ENCODE measurements at places on chromosomes 3 and 15. TPM values are rescaled to one million over a fixed set of nuclear protein-coding genes. Genes with fewer than 3 reads are reported as not detected.
A peak's percentile ranks its signal among the peaks of the same experiment; 100 is the strongest.

DNA sequence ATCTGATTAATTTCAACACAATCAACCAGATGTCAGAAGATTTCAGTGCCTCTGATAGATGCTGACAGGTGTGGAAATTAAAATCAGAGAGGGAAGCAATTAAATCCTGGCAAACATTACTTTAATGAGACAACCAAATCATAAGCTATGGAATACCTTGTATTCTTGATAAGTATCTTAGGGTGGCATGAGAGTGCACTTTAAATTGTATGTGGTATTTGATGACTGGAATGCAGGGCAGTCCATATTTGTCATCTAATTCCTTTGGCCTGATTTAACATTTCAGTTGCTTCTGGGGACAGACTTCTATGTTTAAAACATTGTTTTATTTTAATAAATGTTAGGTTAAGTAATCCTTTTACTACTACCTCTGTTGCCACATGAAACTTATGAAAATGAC, 184.1 kb downstream of the LPP start:
- peaks cover 78% of the 10 kb centered on the region for H3K4me1 ChIP-seq
- peak overlapping the region; percentile 55 for H3K27ac ChIP-seq
- no peaks in the 10 kb centered on the region for H3K27me3 ChIP-seq
- DNase-seq, result no peak

PLA2G4E gene
- not detected for total RNA-seq

LRRIQ4 gene
- not detected for total RNA-seq

GRCh38 chr15:39181940-39182339, 398.9 kb upstream of the THBS1 start:
- no peak overlapping the region for H3K27ac ChIP-seq
- no peaks in the 10 kb centered on the region for H3K27me3 ChIP-seq
- H3K4me3 ChIP-seq, result no peak overlapping the region
- no peak for DNase-seq
- H3K4me1 ChIP-seq, result peaks cover 26% of the 10 kb centered on the region

- peak overlapping the region; percentile 43 for H3K27ac ChIP-seq
- no peaks in the 10 kb centered on the region for H3K27me3 ChIP-seq
- peaks cover 30% of the 10 kb centered on the region for H3K4me1 ChIP-seq
- no peak overlapping the region for H3K4me3 ChIP-seq
- H3K36me3 ChIP-seq, result no peaks in the 10 kb centered on the region
Measured at GRCh38 chr3:177835917-177836316, 638.6 kb upstream of the TBL1XR1 start.

- H3K4me3 ChIP-seq, result no peak overlapping the region
- no peaks in the 10 kb centered on the region for H3K36me3 ChIP-seq
- peaks cover 33% of the 10 kb centered on the region for H3K4me1 ChIP-seq
- H3K27ac ChIP-seq, result no peak overlapping the region
Measured at GRCh38 chr15:89367485-89368451, 33.1 kb upstream of the POLG start.

All from sigmoid colon (tissue), 7 donors.